ENCODE measurements at places on chromosomes 3 and 15.

DNA sequence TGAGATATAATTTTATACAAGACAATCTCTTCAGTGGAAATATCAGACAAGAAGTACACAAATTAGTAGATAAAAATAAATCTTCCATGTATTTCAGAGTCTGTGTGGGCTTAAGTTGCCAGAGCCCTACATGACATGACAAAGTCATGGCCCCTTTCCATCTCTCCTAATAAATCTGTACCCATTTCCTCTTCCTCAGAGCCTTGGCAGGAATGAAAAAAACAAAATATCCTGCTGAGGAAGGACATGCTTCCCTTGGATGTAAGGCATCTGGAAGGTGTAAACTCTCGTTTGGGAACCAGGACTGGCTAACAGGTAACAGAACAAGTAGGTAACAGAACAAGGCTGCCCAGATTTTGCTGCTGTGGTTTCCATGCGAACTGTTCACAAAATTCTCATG is 148.1 kb downstream of the SNRK start:
- no peak for ATAC-seq

GRCh38 chr3:143693506-143693905 is 154.8 kb downstream of the SLC9A9 start:
- no peak for ATAC-seq

GRCh38 chr15:48560321-48561051 is 85.0 kb downstream of the FBN1 start:
- no peak for ATAC-seq

DNA sequence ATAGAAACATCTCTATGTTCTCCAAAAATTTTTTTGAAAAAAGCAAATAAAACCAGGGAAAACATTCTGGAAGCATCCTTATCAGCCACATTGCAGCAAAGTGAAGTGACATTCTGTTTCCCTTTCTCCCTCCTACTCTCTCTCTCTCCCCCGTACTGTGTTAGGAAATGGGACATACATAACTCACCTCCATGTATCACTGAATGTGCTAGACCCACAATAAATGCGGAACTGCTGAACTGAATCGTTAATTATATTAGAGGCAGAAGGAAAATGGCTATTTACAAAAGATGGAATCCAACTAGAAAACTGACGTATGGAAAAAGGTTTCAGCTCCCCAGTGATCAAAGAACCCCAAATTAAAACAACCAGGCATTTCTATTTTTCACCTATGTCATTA is 129.8 kb downstream of the MINAR1 start:
- ATAC-seq = no peak

DNA sequence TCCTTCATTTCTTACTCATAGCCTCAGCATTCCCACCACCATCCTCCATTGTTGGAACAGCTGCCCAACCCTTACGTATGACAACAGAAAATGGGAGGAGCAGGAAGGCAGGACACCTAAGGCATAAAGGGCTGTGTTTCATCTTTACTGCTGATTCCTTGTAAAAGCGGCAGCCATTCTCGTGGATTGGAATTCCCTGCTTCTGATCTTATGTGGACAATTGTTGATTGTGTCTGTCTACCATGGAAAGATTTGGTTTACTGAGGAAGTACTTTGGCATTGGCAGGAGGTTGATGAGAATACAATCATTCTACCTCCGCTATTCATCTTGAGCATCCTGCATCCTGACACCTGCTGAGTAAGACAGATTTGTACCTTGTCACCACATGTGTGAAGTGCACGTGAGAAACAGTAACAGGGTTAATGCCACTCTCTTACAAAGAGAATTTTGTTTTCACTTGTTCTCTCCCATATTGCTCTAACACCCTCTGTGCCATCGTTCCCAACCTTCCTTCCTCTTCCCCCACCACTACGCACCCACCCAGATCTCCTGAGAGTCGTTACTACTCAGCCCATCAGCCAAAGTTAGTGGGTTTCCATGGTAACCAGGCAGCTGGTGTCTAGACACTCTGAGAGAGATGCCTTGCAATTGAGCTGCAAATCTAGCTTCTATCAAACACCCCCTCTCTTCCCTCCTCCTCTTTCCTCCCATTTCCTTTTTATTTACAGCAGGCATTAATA is 75.7 kb downstream of the GAP43 start:
- no peak for ATAC-seq

DNA sequence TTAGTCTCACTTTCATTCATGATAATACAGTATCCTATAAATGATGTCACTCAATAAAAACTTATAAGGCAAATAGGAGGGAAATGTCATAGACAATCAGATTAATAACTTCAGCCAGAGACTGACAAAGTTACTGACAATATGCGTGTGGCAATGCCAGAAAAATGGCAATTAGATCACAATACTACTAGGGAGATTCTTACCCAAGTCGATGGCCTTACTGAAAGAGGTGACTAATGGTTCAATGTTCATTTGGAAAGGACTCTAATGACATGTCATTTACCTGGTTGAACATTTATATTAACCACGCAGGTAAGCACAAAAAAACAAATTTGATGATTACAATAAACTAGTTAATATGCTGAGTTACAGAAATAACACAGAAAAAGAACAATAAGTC is 45.9 kb upstream of the WDR5B start:
- ATAC-seq = no peak

DNA sequence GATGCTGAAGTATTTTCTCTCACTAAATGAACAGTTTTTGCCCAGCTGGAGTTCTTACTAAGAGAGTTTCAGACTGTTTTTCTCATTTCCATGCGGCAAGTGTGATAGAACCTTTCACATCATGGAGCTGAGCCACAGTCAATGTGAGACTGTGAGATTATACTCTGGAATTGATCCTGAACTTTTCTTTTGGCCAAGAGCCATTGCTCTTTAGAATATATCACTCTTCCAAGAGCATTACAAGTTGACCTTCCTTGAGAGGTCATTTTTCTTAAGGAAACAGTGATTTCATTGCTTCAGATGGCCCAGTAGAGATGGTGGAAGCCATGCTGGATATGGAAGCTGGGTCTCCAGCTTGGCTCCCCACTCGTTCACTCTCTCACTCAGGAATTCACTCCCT is 212.9 kb upstream of the UMPS start:
- ATAC-seq = no peak

GRCh38 chr3:35849963-35850362 is 210.6 kb downstream of the ARPP21 start:
- ATAC-seq = no peak

GRCh38 chr3:55654123-55654760 is 167.1 kb upstream of the WNT5A start:
- no peak for ATAC-seq

GRCh38 chr3:10299679-10300078 is 6.9 kb upstream of the GHRL start:
- peak; percentile 66 for ATAC-seq

DNA sequence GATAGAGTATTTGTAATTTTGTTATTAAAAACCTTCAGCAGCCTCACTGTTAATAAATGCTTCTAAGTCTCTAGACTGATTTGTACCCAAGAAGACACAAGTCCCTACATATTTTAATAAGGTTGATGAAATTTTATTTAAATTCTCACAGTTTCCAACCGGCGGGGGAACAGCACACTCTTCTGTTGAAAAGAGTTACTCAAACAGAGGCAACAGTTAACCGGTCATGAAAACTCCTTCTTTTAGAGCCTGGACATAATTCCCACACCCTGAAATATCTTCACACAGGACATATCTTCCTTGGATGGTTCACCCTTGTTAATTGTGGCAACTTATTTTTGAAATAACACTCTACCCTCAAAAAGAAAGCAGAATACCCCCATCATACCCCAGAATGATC is 278.8 kb downstream of the FOXP1 start:
- ATAC-seq = no peak

- ATAC-seq = no peak
These were observed 23.6 kb downstream of the MRPS11 start for GRCh38 chr15:88491158-88491557.
